ENCODE measurements at places on chromosomes 13 and 19. TPM values are rescaled to one million over a fixed set of nuclear protein-coding genes. Genes with fewer than 3 reads are reported as not detected.

The FAM216B gene
- polyA plus RNA-seq: not detected

The CCL25 gene
- polyA plus RNA-seq: not detected

The STOML3 gene
- polyA plus RNA-seq: not detected

The LACC1 gene
- polyA plus RNA-seq: 4.2 TPM

The CYP2F1 gene
- polyA plus RNA-seq: not detected

The DPF1 gene
- 4.3 TPM for polyA plus RNA-seq

The SIGLEC12 gene
- not detected for polyA plus RNA-seq

The PLPPR3 gene
- 1.6 TPM for polyA plus RNA-seq

The LILRB2 gene
- not detected for polyA plus RNA-seq

The VSTM2B gene
- polyA plus RNA-seq: not detected

The LGALS4 gene
- polyA plus RNA-seq: 0.58 TPM

The ZNF83 gene
- polyA plus RNA-seq: 60.6 TPM

The ZNF837 gene
- polyA plus RNA-seq: 1.6 TPM

The KRTDAP gene
- not detected for polyA plus RNA-seq

The ZSCAN1 gene
- polyA plus RNA-seq: not detected

The ITGBL1 gene
- 78.7 TPM for polyA plus RNA-seq

The LILRB4 gene
- polyA plus RNA-seq: not detected

Measured in SK-N-SH (cell line).